ENCODE measurements at places on chromosomes 5 and 9.
A peak's percentile ranks its signal among the peaks of the same experiment; 100 is the strongest.

GRCh38 chr9:16725066-16725465, 145.4 kb downstream of the BNC2 start:
- peaks cover 46% of the 10 kb centered on the region for H3K4me1 ChIP-seq
- H3K27me3 ChIP-seq: peaks cover 16% of the 10 kb centered on the region
- no peak overlapping the region for H3K27ac ChIP-seq
- no peaks in the 10 kb centered on the region for H3K36me3 ChIP-seq
- DNase-seq: no peak
- H3K4me3 ChIP-seq: no peak overlapping the region

- DNase-seq: no peak
- H3K4me3 ChIP-seq: no peak overlapping the region
- no peaks in the 10 kb centered on the region for H3K27me3 ChIP-seq
- peaks cover 5% of the 10 kb centered on the region for H3K4me1 ChIP-seq
- no peak overlapping the region for H3K27ac ChIP-seq
- H3K36me3 ChIP-seq: peaks cover 9% of the 10 kb centered on the region
These were observed 507.3 kb upstream of the TNC start for GRCh38 chr9:115625251-115625650.

- peaks cover 41% of the 10 kb centered on the region for H3K36me3 ChIP-seq
- peak overlapping the region; percentile 69 for H3K27ac ChIP-seq
- H3K4me3 ChIP-seq: peak overlapping the region; percentile 94
- peaks cover 31% of the 10 kb centered on the region for H3K4me1 ChIP-seq
- no peak for DNase-seq
These were observed 861 bp downstream of the MTX3 start for GRCh38 chr5:79990205-79990597.

GRCh38 chr5:31328040-31328733, 134.7 kb downstream of the CDH6 start:
- no peaks in the 10 kb centered on the region for H3K27me3 ChIP-seq
- H3K4me3 ChIP-seq: no peak overlapping the region
- H3K36me3 ChIP-seq: peaks cover 9% of the 10 kb centered on the region
- no peak for DNase-seq
- H3K4me1 ChIP-seq: peaks cover 4% of the 10 kb centered on the region

- peaks cover 19% of the 10 kb centered on the region for H3K4me1 ChIP-seq
- DNase-seq: no peak
- peaks cover 3% of the 10 kb centered on the region for H3K36me3 ChIP-seq
- H3K4me3 ChIP-seq: no peak overlapping the region
- H3K27me3 ChIP-seq: no peaks in the 10 kb centered on the region
- H3K27ac ChIP-seq: no peak overlapping the region
These were observed 117.1 kb downstream of the CMYA5 start for GRCh38 chr5:79806741-79807140.

DNA sequence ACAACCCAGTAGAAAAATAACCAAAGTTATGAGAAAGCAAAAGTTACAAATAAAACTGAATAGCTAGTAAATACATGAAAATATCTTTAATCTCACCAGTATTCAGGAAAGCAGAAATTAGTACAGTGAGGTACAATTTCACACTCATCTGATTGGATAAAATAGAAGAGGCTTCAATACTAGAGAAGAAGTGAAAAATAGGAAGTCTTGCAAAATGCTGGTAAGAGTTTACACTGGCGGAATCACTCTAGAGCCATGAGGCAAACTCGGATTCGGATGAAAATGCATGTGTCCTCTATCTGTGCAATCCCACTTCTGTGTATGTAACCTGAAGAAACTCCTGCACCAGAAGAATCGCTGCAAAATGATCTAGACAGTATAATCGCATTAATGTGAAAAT, 128.9 kb downstream of the CCDC192 start:
- H3K36me3 ChIP-seq: peaks cover 7% of the 10 kb centered on the region
- peaks cover 2% of the 10 kb centered on the region for H3K27me3 ChIP-seq
- H3K4me1 ChIP-seq: peaks cover 18% of the 10 kb centered on the region

GRCh38 chr5:59197911-59198310, 615.0 kb downstream of the RAB3C start:
- no peaks in the 10 kb centered on the region for H3K27me3 ChIP-seq
- H3K4me3 ChIP-seq: no peak overlapping the region
- no peak for DNase-seq

DNA sequence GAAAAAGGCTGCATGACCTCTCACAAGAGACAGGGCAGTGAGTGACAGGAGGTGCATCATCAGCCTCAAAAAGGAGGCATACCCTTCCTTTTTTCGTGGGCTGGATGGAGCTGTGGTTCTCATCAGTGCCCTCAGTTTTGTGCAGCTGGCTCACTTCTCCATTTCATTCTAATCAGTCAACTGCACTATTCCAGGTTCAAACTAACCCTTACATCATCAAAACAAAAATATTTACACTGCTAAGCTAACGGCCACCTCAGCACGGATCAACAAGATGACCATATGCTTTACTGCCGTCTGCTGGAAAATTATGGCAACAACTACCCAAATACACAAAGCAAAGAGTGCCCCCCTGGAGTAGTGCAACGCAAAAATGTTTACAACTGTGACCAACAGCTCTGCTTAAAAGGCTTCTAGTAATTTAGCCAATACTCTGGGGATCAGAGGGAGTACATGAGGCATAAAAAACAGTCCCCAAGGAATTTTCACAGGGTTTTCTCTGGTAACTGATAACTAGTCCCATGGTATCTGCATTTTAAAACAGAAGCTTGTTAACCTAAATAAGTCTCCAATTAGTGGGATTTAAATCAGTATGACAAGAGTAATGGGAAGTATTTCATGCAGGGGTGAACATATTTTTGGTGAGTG, 10.8 kb downstream of the KCNV2 start:
- H3K4me1 ChIP-seq: peaks cover 52% of the 10 kb centered on the region
- peak overlapping the region; percentile 12 for H3K4me3 ChIP-seq
- H3K36me3 ChIP-seq: no peaks in the 10 kb centered on the region
- DNase-seq: peak; percentile 13

DNA sequence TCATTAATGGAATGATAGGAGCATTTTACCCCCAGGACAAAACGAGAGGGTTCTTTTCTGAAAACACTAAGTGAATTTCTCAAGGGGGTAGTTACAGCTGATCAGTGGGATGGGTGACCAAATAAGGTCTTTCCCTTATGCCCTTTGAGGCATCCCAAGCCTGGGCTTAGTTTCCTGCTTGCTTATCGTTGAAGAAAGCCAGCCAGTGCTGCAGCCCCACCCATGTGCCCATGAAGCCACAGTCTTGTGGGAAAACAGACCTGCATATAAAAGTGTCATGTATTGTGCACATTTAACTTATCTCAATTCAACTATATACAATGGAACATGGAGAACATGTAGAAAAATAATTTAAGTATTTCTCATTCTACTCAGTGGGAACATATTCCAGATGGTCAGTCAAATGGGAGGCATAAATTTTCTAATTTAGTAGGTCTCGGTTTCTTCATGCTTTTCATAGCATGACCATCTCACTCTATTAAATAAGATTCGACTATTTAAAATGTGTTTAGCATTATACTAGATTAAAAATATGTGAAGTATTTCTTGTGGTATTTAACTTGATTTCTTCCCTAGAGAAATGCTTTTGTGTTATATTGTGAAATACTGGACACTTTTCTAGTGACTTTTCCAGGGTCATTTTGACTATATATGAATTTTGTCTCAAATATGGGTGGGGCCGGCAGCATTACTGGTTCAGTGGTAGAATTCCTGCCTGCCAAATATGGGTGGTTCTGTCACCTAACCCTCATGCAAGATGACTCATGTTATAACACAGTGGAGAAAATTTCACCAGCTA, 189.7 kb upstream of the SGCD start:
- H3K36me3 ChIP-seq: peaks cover 3% of the 10 kb centered on the region
- H3K4me1 ChIP-seq: no peaks in the 10 kb centered on the region
- no peak for DNase-seq
- no peak overlapping the region for H3K27ac ChIP-seq
- H3K27me3 ChIP-seq: peaks cover 6% of the 10 kb centered on the region

GRCh38 chr9:135820661-135821060, 86.7 kb downstream of the CAMSAP1 start:
- peaks cover 15% of the 10 kb centered on the region for H3K4me1 ChIP-seq
- H3K4me3 ChIP-seq: no peak overlapping the region
- peaks cover 64% of the 10 kb centered on the region for H3K36me3 ChIP-seq
- no peak overlapping the region for H3K27ac ChIP-seq
- H3K27me3 ChIP-seq: no peaks in the 10 kb centered on the region

Measured in nephron progenitor cell (in vitro differentiated cells).